Kidney tubule cell (primary cell): ENCODE measurements at places on chromosomes 5 and 9.

GRCh38 chr9:15086156-15086763 lies 176.0 kb upstream of the FREM1 start:
- no peak for DNase-seq

- DNase-seq: no peak
Measured at GRCh38 chr5:168587987-168588386, 8.8 kb upstream of the PANK3 start.

- DNase-seq: no peak
Measured at GRCh38 chr5:159333545-159333925, 3.2 kb upstream of the IL12B start.

- DNase-seq: no peak
Measured at GRCh38 chr5:159100782-159101646, 1.3 kb upstream of the EBF1 start.

GRCh38 chr5:97062046-97062445 lies 80.4 kb downstream of the LIX1 start:
- peak; percentile 63 for DNase-seq

GRCh38 chr5:178210686-178211085 lies 6.4 kb downstream of the HNRNPAB start:
- no peak for DNase-seq
